ENCODE measurements at places on chromosomes 3 and 15. TPM values are rescaled to one million over a fixed set of nuclear protein-coding genes. Genes with fewer than 3 reads are reported as not detected.

Gene ALDH1A3
- polyA plus RNA-seq: 3.3 TPM

Gene DCLK3
- 1.3 TPM for polyA plus RNA-seq

Gene LOXL1
- polyA plus RNA-seq: 88.4 TPM

Gene UCN2
- 0.19 TPM for polyA plus RNA-seq

Gene ESYT3
- 1.4 TPM for polyA plus RNA-seq

Gene SAMMSON
- 0.10 TPM for polyA plus RNA-seq

Gene WDR72
- 67.7 TPM for polyA plus RNA-seq

Gene PDE8A
- 40.4 TPM for polyA plus RNA-seq

Gene FAM81A
- polyA plus RNA-seq: 25.7 TPM

Gene AP3B2
- 1.9 TPM for polyA plus RNA-seq

Gene P2RY13
- 1.8 TPM for polyA plus RNA-seq

Gene DGKG
- polyA plus RNA-seq: 0.78 TPM

Gene NR1I2
- polyA plus RNA-seq: 0.54 TPM

Gene LEKR1
- 2.3 TPM for polyA plus RNA-seq

Gene A4GNT
- polyA plus RNA-seq: 1.4 TPM

Gene SLC12A1
- 418 TPM for polyA plus RNA-seq

Gene BFSP2
- polyA plus RNA-seq: 0.67 TPM

Gene TTLL13
- 0.39 TPM for polyA plus RNA-seq

Gene SERINC4
- polyA plus RNA-seq: 0.23 TPM

Gene ADGRG7
- not detected for polyA plus RNA-seq

Gene STAB1
- polyA plus RNA-seq: 34.8 TPM

Gene PLCH1
- polyA plus RNA-seq: 11.4 TPM

Gene NR2E3
- polyA plus RNA-seq: 0.21 TPM

Gene FOXB1
- polyA plus RNA-seq: 0.08 TPM

Gene PLSCR2
- polyA plus RNA-seq: 0.74 TPM

Gene MOBP
- 0.08 TPM for polyA plus RNA-seq

Gene GXYLT2
- polyA plus RNA-seq: 13.2 TPM

Gene MGLL
- polyA plus RNA-seq: 24.9 TPM

Gene FETUB
- polyA plus RNA-seq: not detected

Gene CCDC71
- polyA plus RNA-seq: 25.8 TPM

Gene KCNAB1
- polyA plus RNA-seq: 2.9 TPM

Gene CD80
- 0.12 TPM for polyA plus RNA-seq

Gene ARPIN
- 28.1 TPM for polyA plus RNA-seq

Measured in right renal cortex interstitium (tissue), 3 donors.